ENCODE measurements at places on chromosomes 11 and 22. TPM values are rescaled to one million over a fixed set of nuclear protein-coding genes. Genes with fewer than 3 reads are reported as not detected.

The C22orf42 gene
- total RNA-seq = 1.5 TPM

GRCh38 chr11:11387622-11388305 lies 34.7 kb upstream of the CSNK2A3 start:
- peak; percentile 42 for DNase-seq
- H3K36me3 ChIP-seq = no peaks in the 10 kb centered on the region
- H3K4me3 ChIP-seq = no peak overlapping the region
- H3K27ac ChIP-seq = no peak overlapping the region

DNA sequence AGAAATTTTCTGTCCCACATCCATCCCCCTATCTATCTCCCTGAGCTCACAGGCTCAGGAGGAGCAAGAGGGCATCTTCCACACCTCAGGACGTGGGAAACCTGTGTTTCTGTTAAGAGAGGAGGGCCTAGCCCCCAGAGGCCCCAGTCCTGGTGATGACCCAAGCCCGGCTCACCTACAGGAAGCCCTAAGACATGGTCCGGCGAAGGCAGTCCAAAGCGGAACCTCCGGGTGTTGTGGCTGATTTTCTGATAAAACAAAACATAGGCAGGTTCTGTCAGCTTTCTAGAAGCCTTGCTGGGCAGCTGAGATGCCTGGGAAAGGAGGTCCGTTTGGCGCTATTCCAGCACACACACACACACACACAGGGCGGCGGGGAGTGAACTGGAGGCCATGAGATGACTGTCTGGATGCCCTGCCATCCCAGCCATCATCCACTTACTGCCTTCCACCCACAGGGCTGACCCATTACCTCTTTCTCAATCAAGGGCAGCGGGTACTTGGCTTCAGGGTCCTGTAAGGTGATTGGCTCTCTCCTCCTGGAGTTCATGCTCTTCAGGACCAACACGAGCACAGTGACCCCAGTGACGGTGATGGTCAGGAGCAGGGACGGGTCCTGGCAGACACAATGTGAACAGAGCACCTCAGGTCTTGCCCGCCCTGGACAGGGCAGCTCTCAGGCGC lies 882 bp downstream of the CYB5R2 start:
- peaks cover 13% of the 10 kb centered on the region for H3K4me1 ChIP-seq
- no peaks in the 10 kb centered on the region for H3K27me3 ChIP-seq
- peaks cover 27% of the 10 kb centered on the region for H3K36me3 ChIP-seq
- H3K4me3 ChIP-seq = no peak overlapping the region
- no peak overlapping the region for H3K27ac ChIP-seq

DNA sequence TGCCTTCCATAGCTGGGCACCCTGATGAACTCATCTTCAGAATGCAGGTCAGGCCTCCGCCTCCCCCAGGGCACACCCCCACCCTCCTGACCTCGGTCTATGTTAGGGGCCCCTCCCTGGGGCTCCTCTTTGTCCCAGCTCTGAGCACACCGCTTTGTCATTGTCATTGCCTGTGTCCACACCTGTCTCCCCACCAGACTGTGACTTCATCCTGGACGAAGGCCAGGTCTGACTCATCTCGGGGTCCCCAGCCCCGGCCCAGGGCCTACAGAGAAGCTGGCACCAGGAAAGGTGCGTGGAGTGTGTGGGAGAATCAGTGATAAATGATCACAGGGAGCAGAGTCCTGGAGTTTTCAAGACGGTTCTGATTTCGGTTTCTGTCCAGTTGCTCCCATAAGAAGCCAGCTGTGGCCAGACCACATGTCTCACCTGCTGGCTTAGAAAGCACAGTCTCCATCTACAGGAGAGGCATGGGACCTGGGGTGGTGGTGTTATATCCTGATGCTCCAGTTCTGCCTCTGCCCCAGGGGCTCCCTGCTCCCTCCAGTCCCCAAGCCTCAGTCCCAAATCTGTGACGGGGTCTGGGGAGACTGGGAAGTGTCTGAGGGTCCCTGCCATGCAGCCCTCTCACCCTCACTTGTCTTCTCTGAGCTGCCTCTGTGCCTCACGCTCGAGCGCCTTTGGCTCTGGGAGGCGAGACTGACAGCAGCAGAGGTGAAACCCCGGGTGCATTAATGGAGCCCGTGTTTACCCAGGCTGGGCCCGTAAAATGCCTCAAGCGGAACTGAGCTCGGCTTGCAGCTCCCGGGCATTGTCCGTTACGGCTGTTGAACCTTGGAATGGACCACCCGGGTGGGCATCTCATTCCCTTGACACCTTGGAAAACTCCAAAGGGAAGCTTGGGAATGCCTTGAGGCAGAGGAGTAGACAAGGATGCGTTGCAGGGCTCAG lies 85.5 kb upstream of the WNT11 start:
- H3K4me1 ChIP-seq = no peaks in the 10 kb centered on the region
- H3K4me3 ChIP-seq = no peak overlapping the region
- no peak overlapping the region for H3K27ac ChIP-seq
- H3K27me3 ChIP-seq = no peaks in the 10 kb centered on the region
- peak; percentile 39 for DNase-seq
- H3K36me3 ChIP-seq = no peaks in the 10 kb centered on the region

GRCh38 chr11:70853068-70853769 lies 399.2 kb downstream of the SHANK2 start:
- no peaks in the 10 kb centered on the region for H3K4me1 ChIP-seq
- H3K36me3 ChIP-seq = no peaks in the 10 kb centered on the region
- no peaks in the 10 kb centered on the region for H3K27me3 ChIP-seq
- DNase-seq = no peak

The SLC22A8 gene
- not detected for total RNA-seq
